ENCODE measurements at places on chromosomes 3 and 15.

- no peaks in the 10 kb centered on the region for H3K36me3 ChIP-seq
- no peaks in the 10 kb centered on the region for H3K4me1 ChIP-seq
- H3K27me3 ChIP-seq: no peaks in the 10 kb centered on the region
- H3K27ac ChIP-seq: no peak overlapping the region
Observed at GRCh38 chr15:44219073-44219472, 24.0 kb upstream of the FRMD5 start.

- no peaks in the 10 kb centered on the region for H3K36me3 ChIP-seq
- DNase-seq: no peak
- H3K4me3 ChIP-seq: no peak overlapping the region
- H3K27me3 ChIP-seq: no peaks in the 10 kb centered on the region
- no peak overlapping the region for H3K27ac ChIP-seq
- H3K4me1 ChIP-seq: no peaks in the 10 kb centered on the region
Observed at GRCh38 chr3:138461896-138462295, 27.5 kb downstream of the ESYT3 start.

DNA sequence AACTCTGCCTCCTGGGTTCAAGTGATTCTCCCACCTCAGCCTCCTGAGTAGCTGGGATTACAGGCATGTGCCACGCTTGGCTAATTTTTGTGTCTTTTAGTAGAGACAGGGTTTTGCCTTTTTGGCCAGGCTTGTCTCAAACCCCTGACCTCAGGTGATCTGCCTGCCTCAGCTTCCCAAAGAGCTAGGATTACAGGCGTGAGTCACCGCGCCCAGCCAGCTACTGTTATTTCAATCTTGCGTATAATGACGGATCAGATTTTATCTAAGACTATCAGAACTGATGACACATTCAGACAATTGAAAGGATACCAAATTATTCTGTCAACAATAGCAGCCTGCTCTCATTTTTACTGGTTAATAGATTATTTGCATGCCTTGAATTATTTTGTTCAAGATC, 612.2 kb downstream of the ZIC1 start:
- no peak for DNase-seq
- H3K27ac ChIP-seq: no peak overlapping the region
- no peak overlapping the region for H3K4me3 ChIP-seq
- no peaks in the 10 kb centered on the region for H3K27me3 ChIP-seq
- H3K4me1 ChIP-seq: no peaks in the 10 kb centered on the region
- H3K36me3 ChIP-seq: no peaks in the 10 kb centered on the region

GRCh38 chr15:77564341-77564740, 68.4 kb downstream of the LINGO1 start:
- H3K27me3 ChIP-seq: no peaks in the 10 kb centered on the region
- no peak for DNase-seq
- no peak overlapping the region for H3K27ac ChIP-seq
- H3K36me3 ChIP-seq: no peaks in the 10 kb centered on the region

DNA sequence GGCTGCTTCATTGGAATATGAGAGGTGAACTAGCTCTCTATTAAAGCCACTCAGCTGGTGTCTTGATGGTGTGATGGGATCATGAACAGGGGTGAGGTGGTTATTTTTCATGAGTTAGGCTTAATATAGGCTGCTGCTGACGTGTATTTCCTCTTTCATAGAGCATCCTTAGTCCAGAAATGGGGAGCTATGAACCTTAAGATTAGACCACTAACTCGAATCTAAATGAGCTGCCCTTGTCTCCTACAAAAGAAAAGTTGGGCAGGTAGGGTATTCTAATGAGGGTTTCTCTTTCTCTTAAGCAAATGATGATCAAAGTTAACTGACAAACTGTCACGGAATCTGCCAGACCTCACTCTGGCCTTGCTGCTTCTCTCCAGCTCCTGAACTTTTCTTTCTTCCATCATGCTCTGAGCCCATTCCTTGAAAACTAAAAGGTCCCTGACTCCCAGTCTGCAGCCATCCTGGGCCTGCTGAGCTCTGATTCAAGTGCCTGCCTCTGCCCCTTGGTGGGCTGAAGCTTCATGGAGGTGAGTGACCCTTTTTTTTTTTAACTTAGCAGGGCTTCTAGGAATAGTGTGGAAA, at the start of gene TRIM69:
TRIM69 (plus strand) TSS at position 348 of the 585 bp plus-strand sequence; CDS start at position 525, 177 bp downstream.
- peak within 1 kb of the TSS; percentile 82 for H3K27ac ChIP-seq
- DNase-seq: no peak
- no peaks in the 10 kb centered on the region for H3K27me3 ChIP-seq
- peaks cover 47% of the 10 kb centered on the region for H3K4me1 ChIP-seq
- H3K4me3 ChIP-seq: peak within 1 kb of the TSS; percentile 43

GRCh38 chr15:70741677-70742293, 21.6 kb downstream of the UACA start:
- no peaks in the 10 kb centered on the region for H3K27me3 ChIP-seq
- H3K27ac ChIP-seq: no peak overlapping the region
- H3K4me1 ChIP-seq: no peaks in the 10 kb centered on the region
- DNase-seq: no peak
- no peak overlapping the region for H3K4me3 ChIP-seq
- H3K36me3 ChIP-seq: no peaks in the 10 kb centered on the region

GRCh38 chr3:184656458-184656828, 55.4 kb downstream of the MAGEF1 start:
- H3K27me3 ChIP-seq: no peaks in the 10 kb centered on the region
- no peak overlapping the region for H3K27ac ChIP-seq
- H3K36me3 ChIP-seq: no peaks in the 10 kb centered on the region
- no peaks in the 10 kb centered on the region for H3K4me1 ChIP-seq
- DNase-seq: no peak

- no peak for DNase-seq
- H3K4me3 ChIP-seq: no peak overlapping the region
- no peaks in the 10 kb centered on the region for H3K36me3 ChIP-seq
- H3K27ac ChIP-seq: no peak overlapping the region
- no peaks in the 10 kb centered on the region for H3K4me1 ChIP-seq
- no peaks in the 10 kb centered on the region for H3K27me3 ChIP-seq
Observed at GRCh38 chr3:71956069-71956340, 171.1 kb upstream of the PROK2 start.

- H3K4me1 ChIP-seq: no peaks in the 10 kb centered on the region
- H3K4me3 ChIP-seq: no peak overlapping the region
- H3K27me3 ChIP-seq: no peaks in the 10 kb centered on the region
- DNase-seq: no peak
Observed at GRCh38 chr3:150317469-150317868, 90.6 kb upstream of the TSC22D2 start.

GRCh38 chr3:32882189-32882588, 64.4 kb downstream of the TRIM71 start:
- H3K27ac ChIP-seq: no peak overlapping the region
- H3K36me3 ChIP-seq: no peaks in the 10 kb centered on the region
- H3K4me1 ChIP-seq: no peaks in the 10 kb centered on the region
- H3K4me3 ChIP-seq: no peak overlapping the region
- no peak for DNase-seq
- no peaks in the 10 kb centered on the region for H3K27me3 ChIP-seq

DNA sequence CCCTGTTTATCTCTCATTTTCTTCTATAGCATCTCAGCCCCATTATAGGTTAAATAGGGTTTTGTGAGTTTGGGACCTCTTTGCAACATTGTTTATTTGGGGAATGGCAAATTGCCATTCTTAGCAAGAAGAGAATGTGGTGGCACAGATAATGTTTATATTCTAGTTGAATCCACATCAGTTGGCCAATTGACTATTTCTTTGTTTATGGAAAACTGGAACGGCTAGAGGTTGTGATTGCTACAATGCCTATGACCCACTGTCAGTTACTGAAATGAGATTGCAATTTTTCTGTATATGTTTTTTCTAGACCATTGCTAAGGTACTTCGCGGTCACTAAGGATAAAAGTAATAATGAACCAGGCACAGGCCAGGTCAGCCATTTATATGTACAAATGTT, 44.6 kb upstream of the CFAP20DC start:
- H3K27ac ChIP-seq: no peak overlapping the region
- no peaks in the 10 kb centered on the region for H3K27me3 ChIP-seq
- no peaks in the 10 kb centered on the region for H3K36me3 ChIP-seq
- no peak for DNase-seq
- H3K4me3 ChIP-seq: no peak overlapping the region

- H3K36me3 ChIP-seq: peaks cover 57% of the 10 kb centered on the region
- no peak overlapping the region for H3K27ac ChIP-seq
- no peak overlapping the region for H3K4me3 ChIP-seq
- H3K27me3 ChIP-seq: no peaks in the 10 kb centered on the region
Observed at GRCh38 chr15:77464129-77464865, 43.6 kb downstream of the HMG20A start.

GRCh38 chr15:76752549-76752948, 152.6 kb downstream of the SCAPER start:
- H3K27ac ChIP-seq: no peak overlapping the region
- no peaks in the 10 kb centered on the region for H3K4me1 ChIP-seq
- no peaks in the 10 kb centered on the region for H3K27me3 ChIP-seq
- H3K36me3 ChIP-seq: no peaks in the 10 kb centered on the region

- H3K27ac ChIP-seq: no peak overlapping the region
- H3K27me3 ChIP-seq: no peaks in the 10 kb centered on the region
- H3K4me3 ChIP-seq: no peak overlapping the region
- H3K4me1 ChIP-seq: no peaks in the 10 kb centered on the region
- no peak for DNase-seq
Observed at GRCh38 chr3:154794391-154794790, 285.7 kb upstream of the MME start.

- H3K36me3 ChIP-seq: no peaks in the 10 kb centered on the region
- H3K27me3 ChIP-seq: no peaks in the 10 kb centered on the region
- DNase-seq: no peak
- no peak overlapping the region for H3K4me3 ChIP-seq
Observed at GRCh38 chr3:99780749-99781148, 36.9 kb upstream of the CMSS1 start.

- no peaks in the 10 kb centered on the region for H3K36me3 ChIP-seq
- H3K4me3 ChIP-seq: no peak overlapping the region
- no peak overlapping the region for H3K27ac ChIP-seq
- no peaks in the 10 kb centered on the region for H3K4me1 ChIP-seq
Observed at GRCh38 chr3:127387556-127388153, 99.8 kb upstream of the PRR20G start.

DNA sequence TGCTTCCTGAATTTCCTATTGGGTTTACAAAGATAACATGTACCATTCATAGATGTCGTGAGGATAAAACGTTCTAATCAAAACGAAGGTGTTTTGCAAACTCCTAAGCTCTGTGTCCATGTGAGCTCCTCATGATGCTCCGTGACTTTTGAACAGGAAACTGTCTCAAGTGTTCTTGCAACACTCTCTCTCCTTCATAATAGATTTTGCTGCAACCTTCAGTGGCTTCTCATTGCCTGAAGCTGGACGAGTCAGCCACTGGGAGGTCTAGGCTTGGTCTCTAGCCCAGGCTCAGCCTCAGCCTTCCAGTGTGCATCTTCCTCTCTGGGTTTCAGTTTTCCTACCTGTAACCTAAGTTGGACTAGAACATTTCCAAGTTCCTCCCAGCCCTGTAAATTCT, 18.7 kb upstream of the BCL2A1 start:
- no peak overlapping the region for H3K4me3 ChIP-seq
- no peaks in the 10 kb centered on the region for H3K4me1 ChIP-seq
- H3K27me3 ChIP-seq: no peaks in the 10 kb centered on the region
- no peaks in the 10 kb centered on the region for H3K36me3 ChIP-seq
- DNase-seq: no peak

GRCh38 chr15:72858205-72858604, 74.6 kb upstream of the ADPGK start:
- H3K27me3 ChIP-seq: no peaks in the 10 kb centered on the region
- H3K4me1 ChIP-seq: no peaks in the 10 kb centered on the region
- no peaks in the 10 kb centered on the region for H3K36me3 ChIP-seq
- no peak overlapping the region for H3K4me3 ChIP-seq
- DNase-seq: no peak

DNA sequence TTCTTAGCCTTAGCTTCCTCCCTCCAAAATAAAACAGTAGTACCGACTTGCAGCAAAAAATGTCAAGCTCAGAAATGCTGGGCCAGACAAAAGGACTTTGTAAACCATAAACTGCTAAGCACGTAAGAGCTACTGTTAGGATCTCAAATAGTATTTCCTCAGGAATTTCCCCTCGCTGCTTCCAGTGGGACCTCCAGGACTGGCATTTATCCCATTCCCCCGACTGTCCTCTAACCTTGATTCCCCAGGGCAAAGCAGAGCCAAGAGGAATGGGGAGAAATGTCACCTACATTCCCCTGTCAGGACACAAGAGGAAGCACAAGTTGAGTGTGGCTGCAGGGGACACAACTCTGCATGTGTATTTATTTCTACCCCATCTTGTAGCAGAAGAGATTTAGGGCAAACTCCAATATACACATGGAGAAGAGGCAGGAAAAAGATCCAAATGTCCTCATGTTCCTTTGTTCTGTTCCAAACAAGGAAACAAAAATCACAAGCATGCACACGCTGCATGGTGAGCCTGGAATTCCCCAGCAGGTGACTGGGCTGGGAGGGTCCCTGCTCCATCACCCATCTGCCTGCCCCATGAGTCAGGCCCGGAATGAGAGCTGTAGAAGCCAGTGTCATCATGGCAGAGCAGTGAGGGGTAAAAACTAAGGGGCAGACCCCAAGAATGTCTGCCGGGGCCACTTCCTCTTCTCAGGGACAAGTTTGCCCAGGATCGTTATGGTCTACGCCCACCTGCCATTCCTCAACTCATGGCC, 4.2 kb downstream of the STOML1 start:
- no peaks in the 10 kb centered on the region for H3K27me3 ChIP-seq
- peaks cover 6% of the 10 kb centered on the region for H3K4me1 ChIP-seq
- DNase-seq: no peak
- no peak overlapping the region for H3K4me3 ChIP-seq
- no peaks in the 10 kb centered on the region for H3K36me3 ChIP-seq
- H3K27ac ChIP-seq: no peak overlapping the region

- no peak overlapping the region for H3K27ac ChIP-seq
- no peak for DNase-seq
- peaks cover 8% of the 10 kb centered on the region for H3K36me3 ChIP-seq
- peaks cover 13% of the 10 kb centered on the region for H3K4me1 ChIP-seq
- no peaks in the 10 kb centered on the region for H3K27me3 ChIP-seq
Observed at GRCh38 chr3:150631515-150632221, 28.5 kb downstream of the SELENOT start.

- H3K4me1 ChIP-seq: peaks cover 39% of the 10 kb centered on the region
- no peak overlapping the region for H3K4me3 ChIP-seq
- no peak overlapping the region for H3K27ac ChIP-seq
- H3K27me3 ChIP-seq: no peaks in the 10 kb centered on the region
- no peak for DNase-seq
Observed at GRCh38 chr3:113741086-113741485, 5.0 kb downstream of the NAA50 start.

DNA sequence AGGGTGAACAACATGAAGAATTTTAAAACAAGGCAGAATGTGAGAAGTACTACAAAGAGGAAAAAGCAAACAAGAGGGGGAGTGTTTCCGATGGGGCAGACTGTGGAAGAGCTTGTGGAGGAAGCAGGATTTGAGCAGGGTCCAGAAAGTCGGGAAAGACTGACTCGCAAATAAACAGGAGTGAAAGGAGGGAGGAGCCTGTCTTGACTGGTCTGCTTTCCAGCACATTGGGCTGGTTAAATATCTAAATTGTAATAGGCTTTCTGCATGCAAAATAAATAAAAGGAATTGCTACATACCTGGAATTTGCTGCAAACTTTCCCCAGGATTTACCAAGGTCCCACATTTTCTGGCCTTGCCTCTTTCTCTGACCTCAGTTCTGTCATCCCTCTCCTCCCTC, 132.1 kb downstream of the RORA start:
- H3K4me3 ChIP-seq: no peak overlapping the region
- H3K27me3 ChIP-seq: peaks cover 4% of the 10 kb centered on the region
- no peaks in the 10 kb centered on the region for H3K36me3 ChIP-seq
- H3K27ac ChIP-seq: no peak overlapping the region
- DNase-seq: no peak

GRCh38 chr3:53750253-53751210, 95.7 kb downstream of the CHDH start:
- no peaks in the 10 kb centered on the region for H3K27me3 ChIP-seq
- no peaks in the 10 kb centered on the region for H3K4me1 ChIP-seq
- H3K4me3 ChIP-seq: no peak overlapping the region

- no peaks in the 10 kb centered on the region for H3K27me3 ChIP-seq
- DNase-seq: no peak
- H3K27ac ChIP-seq: no peak overlapping the region
- peaks cover 13% of the 10 kb centered on the region for H3K4me1 ChIP-seq
Observed at GRCh38 chr3:177589911-177590381, 392.7 kb upstream of the TBL1XR1 start.

Data from naive thymus-derived CD4-positive, alpha-beta T cell (primary cell).